Activated CD8-positive, alpha-beta T cell treated with anti-CD3 and anti-CD28 coated beads, Interleukin-2, amount 10 ng/mL, durations not matched to agents 7 days and 5 days (primary cell): ENCODE measurements at places on chromosomes 6 and 20. TPM values are rescaled to one million over a fixed set of nuclear protein-coding genes. Genes with fewer than 3 reads are reported as not detected.

The TCP11 gene
- total RNA-seq = not detected

DNA sequence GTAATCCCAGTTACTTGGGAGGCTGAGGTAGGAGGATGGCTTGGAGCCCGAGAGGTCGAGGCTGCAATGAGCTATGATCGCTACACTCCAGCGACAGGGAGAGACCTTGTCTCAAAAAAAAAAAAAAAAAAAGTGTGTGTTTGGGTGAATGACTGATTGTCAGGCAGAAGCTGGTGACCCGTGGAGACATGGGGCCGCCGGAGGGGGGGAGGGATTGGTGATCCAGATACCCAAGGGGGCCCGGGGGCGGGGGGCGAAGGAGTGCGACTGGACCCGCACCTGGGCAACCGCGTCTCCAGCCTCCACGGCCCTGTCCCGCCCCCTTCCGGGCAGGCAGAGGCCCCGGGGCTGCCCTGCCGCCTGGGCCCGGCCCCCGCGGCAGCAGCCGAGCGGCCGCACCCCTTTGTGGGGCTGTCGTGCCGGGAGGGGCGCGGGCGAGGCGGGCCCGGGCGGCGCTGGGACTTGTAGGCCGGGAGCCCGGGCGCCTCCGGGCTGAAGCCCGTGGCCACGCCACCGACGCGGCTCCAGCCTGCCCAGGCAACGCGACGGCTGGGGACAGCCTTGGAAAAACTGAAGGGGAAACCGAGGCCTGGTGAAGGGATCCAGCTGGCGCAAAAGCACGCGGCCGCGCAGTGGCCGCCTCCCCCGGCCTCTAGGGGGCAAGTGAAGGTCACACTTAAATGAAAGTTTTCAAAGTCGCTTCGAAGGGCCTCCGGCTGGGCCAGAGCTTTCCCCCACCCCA, 2.1 kb upstream of the RBM38 start:
- DNase-seq = peak; percentile 60

The FRK gene
- total RNA-seq = 0.03 TPM

- DNase-seq = no peak
Measured at GRCh38 chr20:23541330-23541729, 27.0 kb downstream of the CST9L start.

The MUC21 gene
- total RNA-seq = not detected

DNA sequence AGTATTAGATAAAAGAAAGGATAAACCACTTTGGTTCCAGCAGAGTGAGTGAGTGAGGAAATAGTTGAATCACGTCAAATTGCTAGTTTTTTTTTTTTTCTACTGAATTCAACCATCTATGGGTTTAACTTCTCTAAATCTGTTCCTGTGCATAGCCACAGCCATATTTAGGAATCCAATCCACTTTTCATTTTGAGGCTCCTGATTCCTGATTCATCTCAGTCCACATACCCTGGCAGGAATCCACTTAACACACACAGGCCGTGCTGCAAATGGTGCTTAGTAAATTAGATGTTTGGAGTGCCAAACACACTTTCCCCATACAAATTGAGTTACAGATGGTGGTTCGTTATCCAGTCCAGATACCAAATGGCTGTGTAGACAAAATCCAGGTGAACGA, 220.3 kb downstream of the ALDH8A1 start:
- DNase-seq = no peak

- no peak for DNase-seq
Measured at GRCh38 chr6:106187424-106187982, 101.4 kb downstream of the PRDM1 start.

The NOX3 gene
- not detected for total RNA-seq

DNA sequence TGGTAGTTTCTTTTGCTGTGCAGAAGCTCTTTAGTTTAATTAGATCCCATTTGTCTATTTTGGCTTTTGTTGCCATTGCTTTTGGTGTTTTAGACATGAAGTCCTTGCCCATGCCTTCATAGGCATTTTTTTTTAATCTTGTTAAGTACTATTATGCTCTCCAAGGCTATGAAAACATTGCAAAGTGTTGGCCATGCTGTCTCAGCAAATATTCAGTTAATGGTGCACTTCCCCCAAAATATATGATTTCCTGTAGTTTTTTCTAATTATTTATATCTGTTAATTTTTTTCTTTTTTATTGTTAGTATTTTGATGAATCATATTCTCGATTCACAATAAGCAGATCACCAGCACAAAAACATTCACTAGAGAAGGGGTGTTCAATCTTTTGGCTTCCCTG, 806.1 kb upstream of the FLRT3 start:
- DNase-seq = no peak

The TNF gene
- 55.0 TPM for total RNA-seq

GRCh38 chr6:134768931-134769330, 181.0 kb downstream of the ALDH8A1 start:
- no peak for DNase-seq

DNA sequence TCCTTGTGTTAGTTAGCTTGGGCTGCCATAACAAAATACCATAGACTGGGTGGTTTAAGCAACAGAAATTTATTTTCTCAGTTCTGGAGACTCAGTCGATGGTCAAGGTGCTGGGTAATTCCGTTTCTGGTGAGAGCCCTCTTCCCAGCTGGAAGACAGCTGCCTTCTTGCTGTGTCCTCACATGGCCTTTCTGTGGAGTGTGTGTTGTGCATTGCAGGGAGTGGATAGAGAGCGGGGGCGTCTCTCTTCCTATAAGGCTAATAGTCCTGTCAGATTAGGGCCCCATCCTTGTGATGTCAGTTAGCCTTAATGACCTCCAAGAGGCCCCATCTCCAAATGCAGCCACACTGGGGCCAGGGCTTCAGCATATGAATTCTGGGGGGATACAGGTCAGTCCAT, 19.2 kb downstream of the CHMP4B start:
- DNase-seq = no peak

The MYLK4 gene
- total RNA-seq = 0.13 TPM
